ENCODE measurements at places on chromosomes 3 and 15.

DNA sequence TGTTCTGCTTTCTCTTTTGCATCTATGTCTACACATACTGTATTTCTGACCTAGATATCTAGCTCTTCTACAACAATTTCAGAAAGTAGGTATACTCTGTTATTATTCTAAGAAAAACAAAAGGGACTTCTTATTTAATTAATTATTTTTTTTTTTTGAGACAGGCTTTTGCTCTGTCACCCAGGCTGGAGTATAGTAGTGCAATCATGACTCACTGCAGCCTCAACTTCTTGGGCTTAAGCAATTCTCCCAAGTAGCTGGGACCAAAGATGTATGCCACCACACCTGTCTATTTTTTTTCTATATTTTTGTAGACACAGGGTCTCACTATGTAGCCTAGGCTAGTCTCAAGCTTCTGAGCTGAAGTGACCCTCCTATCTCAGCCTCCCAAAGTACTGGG is 130.6 kb downstream of the MBNL1 start:
- peak; percentile 78 for DNase-seq

DNA sequence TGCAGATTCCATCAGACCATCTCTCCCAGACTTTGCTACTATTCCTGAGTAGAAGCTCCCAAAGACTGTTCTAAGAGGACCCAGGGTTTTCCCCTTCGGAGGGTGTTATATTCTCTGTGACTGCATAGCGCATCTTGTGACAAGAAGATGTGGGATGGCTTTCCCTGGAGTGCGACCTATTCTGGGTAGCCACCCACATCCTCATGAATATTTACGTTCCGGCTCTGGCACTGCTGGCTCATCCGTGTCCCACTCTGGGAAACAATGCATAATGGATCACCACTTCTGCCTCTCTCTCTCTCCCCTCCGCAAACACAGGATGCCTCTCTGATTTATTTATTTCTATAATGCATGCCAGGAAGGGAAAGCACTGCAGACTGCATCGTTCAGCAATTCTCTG is 166.1 kb downstream of the PYDC2 start:
- DNase-seq: no peak

GRCh38 chr3:39379778-39380155 is 3.4 kb upstream of the SLC25A38 start:
- no peak for DNase-seq

DNA sequence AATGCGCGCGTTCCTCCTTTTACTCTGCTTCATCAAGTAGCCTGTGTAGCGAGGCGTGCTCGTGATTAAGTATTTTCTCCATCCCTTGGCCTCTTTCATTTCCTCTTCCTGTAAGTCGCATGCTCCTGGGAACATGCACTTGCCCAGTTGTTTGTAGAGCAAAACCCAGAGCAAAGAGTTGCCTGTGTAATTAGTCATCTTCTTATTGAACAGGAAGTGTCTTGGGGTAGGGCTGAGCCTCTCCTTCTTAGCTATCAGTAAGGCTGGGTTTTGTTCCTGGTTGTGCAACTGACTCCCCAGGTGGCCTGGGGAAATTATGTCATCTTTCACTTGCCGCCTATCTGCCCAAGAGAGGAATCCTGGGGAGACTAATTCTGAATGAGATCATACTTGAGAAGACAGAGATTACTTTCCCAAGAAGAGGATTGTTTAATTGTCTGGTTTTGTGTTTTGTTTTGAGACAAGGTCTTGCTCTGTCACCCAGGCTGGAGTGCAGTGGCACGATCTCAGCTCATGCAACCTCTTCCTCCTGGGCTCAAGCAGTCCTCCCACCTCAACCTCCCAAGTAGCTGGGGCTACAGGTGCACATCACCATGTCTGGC is 14.9 kb downstream of the LIPH start:
- DNase-seq: peak; percentile 89

- DNase-seq: no peak
Measured at GRCh38 chr15:74259292-74259648, 23.1 kb downstream of the CCDC33 start.

GRCh38 chr3:125525153-125525552 is 5.2 kb upstream of the SNX4 start:
- DNase-seq: no peak

DNA sequence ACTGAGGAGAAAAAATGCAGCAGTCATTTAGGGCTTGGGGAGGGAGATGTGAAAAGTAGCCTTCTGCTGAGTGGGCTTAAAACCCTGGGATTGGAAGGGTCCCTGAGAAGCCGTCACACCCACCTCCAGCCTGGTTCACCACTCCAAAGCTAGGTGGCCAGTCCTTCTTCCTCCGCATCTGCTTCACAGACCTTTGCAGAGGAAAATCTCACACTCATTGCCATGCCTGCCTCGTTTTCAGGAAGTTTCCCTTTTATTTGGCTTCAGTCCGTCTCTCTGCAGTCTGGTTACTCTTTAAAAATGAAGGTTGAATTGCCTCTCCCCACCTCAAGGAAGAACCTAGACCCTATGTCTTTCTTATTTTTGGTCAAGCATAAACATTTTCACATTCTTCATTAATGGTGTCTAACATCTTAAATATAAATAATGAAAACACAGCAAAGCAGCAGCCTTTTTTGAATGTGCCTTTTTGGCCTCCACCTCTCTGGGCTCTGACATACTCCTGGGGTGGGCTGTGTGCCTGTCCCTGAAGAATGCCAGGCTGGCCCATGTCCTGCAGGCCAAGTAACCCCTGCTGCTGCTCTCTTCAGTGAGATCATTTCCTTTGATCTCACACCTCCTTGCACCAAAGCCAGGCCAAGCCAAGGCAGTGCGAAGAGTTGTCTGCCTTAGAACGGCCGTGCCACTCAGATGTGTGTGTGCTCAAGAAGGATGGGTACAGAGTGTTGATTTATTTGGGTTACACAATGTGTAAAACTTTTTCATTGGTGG is 11.0 kb downstream of the MRAS start:
- DNase-seq: no peak

DNA sequence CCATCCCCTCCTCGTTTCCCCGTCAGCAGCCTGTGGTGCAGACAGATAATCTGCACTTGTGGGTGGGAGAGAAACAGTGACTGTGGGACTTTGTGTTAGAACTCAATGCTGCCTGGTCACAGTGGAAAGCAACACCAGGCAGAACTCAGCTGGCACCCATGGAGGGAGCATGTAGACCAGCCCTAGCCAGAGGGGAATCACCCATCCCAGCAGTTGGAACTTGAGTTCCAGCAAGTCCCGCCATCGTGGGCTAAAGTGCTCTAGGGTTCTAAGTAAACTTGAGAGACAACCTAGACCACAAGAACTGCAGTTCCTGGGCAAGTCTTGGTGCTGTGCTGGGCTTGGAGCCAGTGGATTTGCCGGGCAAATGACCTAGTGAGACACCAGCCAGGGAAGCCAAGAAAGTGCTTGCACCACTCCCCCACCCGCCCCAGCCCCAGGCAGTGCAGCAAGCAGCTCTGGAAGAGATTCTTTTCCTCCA is 24.4 kb downstream of the ISG20 start:
- no peak for DNase-seq
